Sciatic nerve (tissue), 2 donors: ENCODE measurements at places on chromosomes 2 and 18.

DNA sequence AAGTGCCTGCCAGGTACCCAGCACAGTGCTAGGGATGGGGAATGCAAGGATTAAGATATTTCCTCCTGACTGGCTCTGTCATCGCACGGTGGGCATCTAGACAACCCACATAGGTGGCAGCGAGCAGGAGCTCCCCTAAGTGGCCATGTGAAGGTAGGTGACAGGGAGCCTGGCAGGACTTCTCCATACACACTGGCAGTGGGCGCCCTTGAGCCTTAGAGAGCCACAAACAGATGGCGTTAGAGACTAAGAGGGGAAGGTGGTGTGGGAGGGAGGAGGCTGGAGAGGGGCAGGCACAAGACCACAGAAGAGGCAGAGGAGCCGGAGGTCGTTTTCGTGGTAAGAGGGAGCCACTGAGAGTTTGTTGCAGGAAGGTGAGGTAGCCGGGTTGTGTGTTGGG is 15.2 kb downstream of the PRELID3A start:
- no peak for DNase-seq

GRCh38 chr2:16406496-16407289 is 258.9 kb downstream of the CYRIA start:
- DNase-seq = no peak

DNA sequence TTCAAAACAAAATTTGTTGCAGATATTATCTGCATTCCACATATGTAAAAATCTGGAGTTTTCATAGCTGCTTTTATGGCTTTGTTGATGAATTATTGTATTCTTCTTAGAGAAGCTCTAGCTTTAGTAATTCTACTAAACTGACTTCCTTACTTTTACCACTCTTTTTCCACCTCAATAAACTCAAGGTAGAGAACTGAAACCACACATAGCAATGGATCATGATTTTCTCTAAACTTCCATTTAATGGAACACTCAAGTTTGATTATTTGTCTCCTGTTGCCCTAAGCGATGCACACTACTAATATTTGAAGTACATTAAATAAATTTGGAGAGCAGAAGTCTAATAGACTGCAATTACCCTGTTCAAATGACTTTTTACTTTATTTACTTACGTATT is 192.0 kb downstream of the NBAS start:
- DNase-seq = no peak

DNA sequence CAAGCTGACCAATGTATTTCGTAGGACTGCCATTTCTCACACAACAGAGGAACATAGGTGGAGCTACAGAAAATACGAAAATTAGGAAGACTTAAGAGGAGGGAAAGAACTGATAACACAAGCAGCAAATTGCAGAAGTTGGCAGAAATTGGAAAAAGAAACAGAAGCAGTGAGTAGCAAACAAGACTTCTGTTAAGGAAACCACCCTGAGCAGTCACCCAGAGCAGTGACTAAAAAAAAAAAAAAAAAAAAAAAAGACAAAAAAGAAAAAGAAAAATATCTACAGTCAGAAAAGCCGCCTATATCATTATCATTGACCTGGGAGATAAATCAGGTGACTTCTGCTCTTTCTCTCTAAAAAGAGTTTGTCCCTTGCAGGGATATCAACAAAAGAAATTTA is 21.4 kb downstream of the STK17B start:
- DNase-seq = no peak

DNA sequence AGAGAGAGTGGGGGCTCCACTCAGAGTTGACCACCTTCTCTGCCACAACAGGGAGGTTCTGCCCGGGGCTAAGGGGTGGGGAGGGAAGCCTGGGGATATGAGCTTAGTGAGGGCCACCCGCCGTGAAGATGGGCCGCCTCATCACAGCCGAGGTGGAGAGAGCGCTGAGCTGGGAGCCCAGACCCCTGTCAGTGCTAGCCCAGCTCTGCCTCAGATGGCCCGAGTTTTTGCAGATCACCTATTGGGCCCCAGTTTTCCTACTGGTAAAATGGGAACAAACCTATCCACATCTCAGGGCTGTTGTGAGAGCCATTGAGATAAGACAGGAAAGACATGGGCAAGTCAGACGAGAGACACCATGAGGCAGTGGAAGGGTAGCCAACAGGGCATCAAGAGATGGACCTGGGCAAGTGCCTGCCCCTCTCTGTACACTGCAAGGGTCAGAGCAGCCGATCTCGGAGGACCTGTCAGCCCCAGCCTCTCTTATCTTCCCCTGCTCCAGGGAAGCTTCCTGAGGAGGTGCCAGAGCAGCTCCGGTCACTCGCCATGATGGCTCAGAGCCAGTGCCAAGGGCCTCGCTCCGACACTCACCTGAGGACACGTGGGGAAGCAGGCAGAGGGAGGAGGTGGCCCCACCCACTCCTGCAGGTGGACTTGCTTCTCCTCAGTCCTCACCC is 88.9 kb downstream of the MCFD2 start:
- no peak for DNase-seq

GRCh38 chr18:41150316-41150715 is 804.7 kb upstream of the PIK3C3 start:
- no peak for DNase-seq

DNA sequence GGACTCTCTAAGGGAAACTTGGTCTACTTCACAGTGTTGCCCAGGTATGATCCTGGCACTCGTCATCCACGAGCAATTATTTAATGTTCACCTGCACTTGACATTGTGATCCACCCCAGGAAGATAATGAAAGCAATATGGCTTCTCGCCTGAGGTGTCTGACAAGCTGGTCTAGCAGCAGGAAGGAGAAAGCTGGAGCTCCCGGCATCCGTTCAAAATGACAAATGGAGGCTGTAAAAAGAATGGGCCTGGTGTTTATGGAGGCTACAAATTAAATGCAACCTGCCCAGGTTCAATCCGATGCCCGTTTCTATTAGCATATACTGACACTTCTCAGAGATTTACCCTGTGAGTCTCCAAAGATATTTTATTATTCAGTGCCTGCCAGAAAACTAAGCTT is 317.6 kb downstream of the CTNNA2 start:
- no peak for DNase-seq

DNA sequence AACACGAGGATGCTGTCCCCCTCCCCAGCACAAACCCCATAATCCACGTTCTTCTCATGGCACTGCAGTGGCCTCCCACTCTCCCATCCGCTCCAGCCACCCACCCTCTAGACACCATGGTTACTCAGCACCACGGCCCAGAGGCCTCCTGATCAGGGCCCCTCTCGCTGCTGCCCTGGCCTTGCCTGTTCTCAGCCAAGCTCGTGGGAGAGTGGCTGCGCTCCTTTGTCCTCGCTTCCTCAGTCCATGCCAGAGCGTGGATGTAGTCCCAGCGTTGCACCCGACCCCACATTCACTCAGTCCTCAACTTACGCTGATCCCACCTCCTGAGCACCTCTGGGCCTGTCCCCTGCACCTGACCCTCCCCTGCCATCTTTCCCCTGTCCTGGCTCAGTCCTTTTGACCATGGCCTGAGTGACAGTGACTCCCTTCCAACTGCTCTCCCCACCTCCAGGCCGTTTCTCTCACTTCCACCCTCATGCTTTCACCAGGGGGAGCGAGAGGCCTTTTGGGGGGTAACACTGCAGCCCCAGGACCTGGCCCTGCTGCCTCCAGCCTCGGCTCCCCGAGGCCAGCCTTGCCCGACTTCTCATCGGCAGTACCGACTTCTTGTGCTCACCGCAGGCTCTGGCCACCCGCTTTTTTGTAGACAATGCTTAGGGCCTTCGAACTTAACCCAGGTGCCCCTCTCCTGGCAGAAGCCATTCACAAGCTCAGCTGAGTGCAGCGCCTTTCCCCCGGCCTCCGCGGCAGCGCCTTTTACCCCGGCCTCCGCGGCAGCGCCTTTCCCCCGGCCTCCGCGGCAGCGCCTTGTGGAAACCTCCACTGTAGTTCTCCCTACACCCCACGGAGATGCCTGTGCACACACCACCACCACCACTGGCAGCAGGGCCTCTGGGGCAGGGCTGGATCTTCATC is 131.4 kb downstream of the CLIP4 start:
- DNase-seq = no peak

DNA sequence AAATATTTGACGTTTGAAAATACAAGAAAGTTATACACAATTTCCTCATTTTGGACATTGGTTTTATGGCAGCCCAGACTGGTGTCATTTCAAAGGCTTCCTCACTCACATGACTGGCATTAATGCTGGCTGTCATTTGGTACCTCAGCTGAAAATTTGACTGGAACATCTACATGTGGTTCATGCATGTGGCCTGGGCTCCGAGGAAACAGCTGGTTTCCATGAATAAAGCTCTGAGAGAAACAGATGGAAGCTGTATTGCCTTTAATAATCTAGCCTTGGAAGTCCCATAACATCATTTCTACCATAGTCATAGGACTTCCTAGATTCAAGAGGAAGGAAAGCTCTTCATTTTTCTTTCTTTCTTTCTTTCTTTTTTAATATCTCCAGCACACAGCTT is 42.9 kb upstream of the RIT2 start:
- DNase-seq = no peak

DNA sequence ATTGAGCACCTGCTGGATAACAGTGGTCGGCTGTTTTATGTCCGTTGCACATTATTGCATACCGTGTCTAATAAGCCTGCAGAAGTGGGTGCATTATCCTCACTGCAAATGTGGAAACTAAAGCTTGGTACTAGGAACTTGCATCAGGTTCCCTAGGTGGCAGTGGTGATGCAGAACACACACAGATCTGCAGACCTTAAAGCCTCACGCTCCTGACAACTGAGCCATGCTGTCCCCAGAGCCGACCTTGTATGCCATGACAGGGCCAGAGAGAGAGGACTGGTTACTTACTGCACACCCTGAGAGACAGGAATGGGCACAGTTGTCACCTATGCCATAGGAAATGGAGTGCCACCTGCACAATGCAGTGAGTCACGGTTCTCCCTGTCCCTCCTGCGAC is 151.8 kb downstream of the SH3RF3 start:
- DNase-seq = no peak

GRCh38 chr2:238160206-238161129 is 1.7 kb downstream of the ERFE start:
- DNase-seq = peak; percentile 56

DNA sequence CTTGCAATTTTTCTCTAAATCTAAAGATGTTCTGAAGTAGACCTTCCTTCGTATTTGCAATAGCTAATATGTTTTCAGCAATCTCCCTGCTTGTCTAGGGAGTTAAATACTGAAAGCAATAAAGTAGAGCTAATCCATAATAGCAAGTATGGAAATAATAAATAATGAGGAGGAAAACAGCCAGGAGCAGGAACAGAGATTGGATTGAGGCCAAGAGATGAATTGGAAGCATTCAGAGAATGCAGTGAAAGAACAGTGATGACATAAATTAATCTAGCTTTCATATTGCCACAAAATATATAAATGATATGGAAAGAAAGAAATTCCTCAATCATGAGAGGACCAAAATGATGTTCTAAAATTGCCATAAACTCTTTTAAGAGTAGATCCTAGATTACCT is 679.7 kb downstream of the METTL4 start:
- DNase-seq = no peak

DNA sequence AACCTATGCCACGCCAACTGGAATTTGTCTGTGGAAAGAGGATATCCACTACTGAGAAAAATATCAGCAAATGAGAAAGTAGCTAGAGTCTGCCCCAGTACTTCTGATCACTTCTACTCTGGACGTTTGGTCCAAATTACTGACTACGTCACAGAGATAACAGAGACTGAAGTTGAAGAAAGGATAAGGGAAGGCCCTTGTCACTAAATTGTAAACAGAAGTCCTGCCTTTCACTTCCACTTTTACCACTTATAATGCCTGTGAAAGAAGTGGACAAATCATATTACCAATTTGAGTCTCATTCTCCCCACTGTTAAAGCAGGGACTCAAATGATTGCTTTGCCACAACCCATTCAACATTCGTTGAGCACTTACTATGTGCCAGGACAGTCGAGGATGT is 173.9 kb upstream of the ERBB4 start:
- no peak for DNase-seq

DNA sequence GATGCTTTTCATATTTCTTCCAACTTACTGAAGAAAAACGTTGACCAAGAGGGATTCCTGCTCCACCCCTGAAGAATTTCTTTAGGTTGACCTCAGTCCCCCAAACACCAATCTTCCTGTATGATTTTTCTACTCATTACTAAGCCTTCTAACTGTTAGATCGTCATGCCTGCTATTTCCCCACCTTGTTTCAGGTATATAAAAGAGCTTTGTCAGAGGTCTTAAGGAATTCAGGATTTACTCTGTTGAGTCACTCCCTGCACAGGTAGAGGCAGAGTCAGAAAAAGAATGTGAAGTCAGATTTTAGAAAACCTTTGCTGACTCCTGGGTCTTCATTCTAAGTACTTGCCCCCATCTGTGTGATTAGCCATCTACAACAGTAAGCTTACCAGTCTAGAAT is 83.8 kb upstream of the NOSTRIN start:
- DNase-seq = no peak
